Activated CD8-positive, alpha-beta memory T cell treated with anti-CD3 and anti-CD28 coated beads for 48 hours (primary cell): ENCODE measurements at places on chromosomes 12 and 14.

GRCh38 chr14:54481695-54482094 lies 7.1 kb downstream of the GMFB start:
- DNase-seq = no peak

DNA sequence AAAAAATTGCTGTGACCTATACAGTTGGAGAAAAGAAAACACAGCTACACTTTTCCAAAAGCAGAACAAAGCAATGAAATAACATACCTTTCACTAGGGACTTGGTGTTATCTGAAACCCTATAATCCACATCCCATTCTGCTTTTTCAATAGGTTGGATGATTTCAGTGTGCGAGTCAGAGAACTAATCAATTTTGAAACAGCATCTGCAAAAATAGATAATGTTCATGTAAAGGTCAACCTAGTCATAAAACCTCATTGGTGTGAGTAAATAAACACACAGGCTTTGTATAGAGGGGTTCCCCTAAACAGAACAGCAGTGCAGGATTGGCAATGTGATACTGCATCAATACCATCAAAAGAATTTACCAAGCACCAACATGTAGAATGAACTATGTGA lies 173.0 kb upstream of the G2E3 start:
- no peak for DNase-seq

- DNase-seq = no peak
These were observed 22.8 kb downstream of the CRACR2A start for GRCh38 chr12:3730111-3730510.

GRCh38 chr12:71639341-71639760 lies 24.3 kb downstream of the ZFC3H1 start:
- DNase-seq = no peak

DNA sequence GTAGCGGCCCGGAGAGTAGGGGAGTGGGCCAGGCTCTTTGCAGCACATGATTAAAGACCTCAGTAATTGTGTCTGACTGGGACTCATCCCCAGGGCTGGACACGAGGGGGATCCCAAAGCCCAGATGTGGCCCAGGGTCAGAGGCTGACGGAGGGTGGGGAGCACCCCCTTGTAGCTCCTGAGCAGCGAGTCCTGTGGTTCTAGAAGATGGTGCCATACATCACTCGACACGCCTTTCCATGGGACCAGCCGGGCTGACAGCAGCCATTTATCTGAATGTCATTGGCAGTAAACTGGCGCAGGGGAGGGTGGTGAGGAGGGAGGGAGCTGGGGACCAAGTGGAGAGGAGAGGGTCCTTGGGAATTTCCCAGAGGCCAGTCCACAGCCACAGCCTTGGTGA lies 65.1 kb upstream of the FAM222A start:
- DNase-seq = no peak

GRCh38 chr14:37262649-37263048 lies 64.9 kb downstream of the MIPOL1 start:
- no peak for DNase-seq

- no peak for DNase-seq
These were observed 6.0 kb downstream of the GAPDH start for GRCh38 chr12:6540181-6540877.

DNA sequence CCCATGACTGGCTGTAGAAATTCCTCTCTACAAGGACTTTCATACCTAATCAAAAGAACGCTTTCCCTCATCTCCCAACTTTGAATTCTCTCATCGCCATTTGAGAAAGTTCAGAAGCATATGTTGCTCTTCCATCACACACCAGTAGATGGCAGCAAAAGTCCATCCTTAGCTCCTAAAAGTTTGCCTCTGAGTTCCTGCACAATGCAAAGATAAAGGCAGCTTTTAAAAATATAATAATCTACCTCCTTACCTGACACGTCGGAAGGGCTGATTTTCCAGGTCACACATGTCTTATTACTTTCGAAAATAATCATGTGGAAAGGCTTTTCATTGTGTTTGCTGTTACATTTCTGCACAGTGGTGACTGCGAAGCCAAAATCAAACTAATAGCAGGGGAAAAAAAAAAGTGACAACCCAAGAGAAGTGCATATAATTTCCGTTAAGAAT lies 456.7 kb upstream of the SEL1L start:
- no peak for DNase-seq

GRCh38 chr12:124165695-124166094 lies 129.2 kb upstream of the RFLNA start:
- no peak for DNase-seq

DNA sequence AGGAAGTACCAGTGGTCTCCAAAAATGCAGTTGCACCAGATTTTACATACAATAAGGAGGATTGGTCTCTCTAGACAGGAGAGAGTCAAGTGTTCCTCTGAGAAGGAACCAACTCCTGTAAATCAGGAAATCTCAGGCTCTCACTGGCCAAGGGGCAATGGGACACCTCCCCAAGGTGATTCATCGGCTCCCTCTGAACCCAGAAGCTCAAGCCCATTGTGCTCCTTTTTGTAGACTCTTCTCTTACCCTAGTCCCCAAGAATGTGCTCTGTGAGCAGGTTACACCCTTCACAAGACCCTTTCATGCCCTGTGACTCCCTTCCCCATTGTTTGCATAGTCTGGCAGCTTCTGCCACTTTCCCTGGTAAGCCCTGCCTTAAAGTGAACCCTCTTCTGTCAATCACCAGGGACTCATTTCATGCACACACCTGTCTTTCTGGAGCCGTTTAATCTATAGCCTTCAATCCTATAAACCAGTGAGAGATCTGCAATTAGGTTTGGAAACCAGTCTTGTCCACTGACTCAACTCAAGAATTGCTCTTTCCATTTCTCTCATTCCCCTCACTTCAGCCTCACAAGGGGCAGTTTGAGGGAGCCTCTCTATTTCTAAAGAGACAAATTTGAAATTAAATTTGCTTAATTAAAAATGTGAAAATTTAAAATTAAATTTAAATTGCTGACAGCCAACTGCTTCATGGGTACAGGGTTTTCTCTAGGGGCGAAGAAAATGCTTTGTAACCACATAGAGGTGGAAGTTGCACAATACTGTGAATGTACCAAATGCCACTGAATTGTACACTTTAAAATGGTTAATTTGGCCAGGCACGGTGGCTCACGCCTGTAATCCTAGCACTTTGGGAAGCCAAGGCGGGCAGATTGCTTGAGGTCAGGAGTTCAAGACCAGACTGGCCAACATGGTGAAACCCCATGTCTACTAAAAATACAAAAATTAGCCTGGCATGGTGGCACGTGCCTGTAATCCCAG lies 38.3 kb upstream of the LTA4H start:
- DNase-seq = no peak

DNA sequence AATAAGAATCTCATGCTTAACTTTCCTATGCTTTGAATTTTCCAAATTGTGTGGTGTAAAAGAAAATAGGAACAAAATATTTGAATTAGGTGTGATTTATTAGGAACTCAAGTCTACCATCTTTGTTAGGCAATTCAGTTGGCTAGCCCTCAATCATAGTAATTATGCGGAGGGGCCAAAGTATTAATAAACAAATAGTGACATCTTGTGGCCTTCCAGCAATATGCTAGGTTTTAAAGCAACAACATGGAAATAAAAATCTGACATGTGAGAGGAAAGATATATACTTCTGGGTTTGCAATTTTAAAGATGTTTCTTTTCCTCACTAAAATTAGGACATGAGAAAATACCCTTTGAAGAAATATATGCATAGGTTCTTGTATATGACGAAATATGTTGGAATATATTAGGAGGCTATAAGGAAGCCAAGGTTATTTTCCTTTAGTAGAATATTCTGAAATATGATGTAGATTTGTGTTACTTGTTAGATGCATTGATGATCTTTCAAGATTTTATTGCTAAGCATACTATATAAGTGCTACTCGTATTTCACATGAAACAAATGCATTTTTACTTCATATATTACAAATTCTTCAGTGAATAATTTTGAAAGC lies 200.4 kb downstream of the PTPRO start:
- no peak for DNase-seq

DNA sequence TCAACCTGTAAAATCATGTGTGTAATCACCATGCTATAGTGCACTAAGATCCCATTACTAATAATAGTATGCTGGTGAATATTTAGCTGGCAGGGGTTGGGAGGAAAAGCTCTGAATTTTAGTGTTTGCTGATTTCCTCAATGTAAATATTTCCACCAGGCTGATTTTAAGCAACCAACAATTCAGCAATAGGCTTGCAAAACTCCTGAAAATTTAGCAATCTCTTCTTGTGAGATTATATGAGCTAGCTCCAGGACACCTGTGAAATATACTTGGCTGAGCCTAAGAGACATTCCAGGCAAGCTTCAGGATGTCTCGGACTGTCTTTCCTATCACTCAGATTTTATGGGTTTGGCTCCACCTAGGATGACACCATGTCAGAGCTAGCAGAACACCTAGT lies 106.9 kb upstream of the ANO4 start:
- DNase-seq = no peak

DNA sequence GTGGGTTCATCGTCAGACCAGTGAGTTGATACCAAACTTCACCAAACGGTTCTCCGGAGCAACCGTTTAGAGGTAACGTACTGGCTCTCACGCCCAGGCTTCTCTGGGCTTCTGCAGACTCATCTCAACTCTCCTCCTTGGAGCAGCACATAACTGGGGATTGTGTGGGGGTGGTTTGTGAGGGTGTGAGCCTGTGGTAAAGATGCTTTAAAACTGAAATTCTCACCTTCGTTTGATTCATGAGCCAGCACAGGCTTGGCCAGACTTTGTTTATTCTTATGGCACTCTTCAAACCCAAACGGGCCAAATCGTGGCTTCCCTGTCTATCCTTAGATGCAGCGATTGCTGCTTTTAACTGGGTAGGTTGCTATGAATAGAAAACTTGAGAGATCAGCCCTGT lies 121.3 kb downstream of the SAMD4A start:
- no peak for DNase-seq

GRCh38 chr14:95935228-95935822 lies 58.7 kb downstream of the TUNAR start:
- DNase-seq = no peak

GRCh38 chr12:9960590-9960989 lies 10.6 kb upstream of the CLEC12A start:
- DNase-seq = no peak

- no peak for DNase-seq
These were observed 98.7 kb upstream of the ATF1 start for GRCh38 chr12:50665170-50665569.

DNA sequence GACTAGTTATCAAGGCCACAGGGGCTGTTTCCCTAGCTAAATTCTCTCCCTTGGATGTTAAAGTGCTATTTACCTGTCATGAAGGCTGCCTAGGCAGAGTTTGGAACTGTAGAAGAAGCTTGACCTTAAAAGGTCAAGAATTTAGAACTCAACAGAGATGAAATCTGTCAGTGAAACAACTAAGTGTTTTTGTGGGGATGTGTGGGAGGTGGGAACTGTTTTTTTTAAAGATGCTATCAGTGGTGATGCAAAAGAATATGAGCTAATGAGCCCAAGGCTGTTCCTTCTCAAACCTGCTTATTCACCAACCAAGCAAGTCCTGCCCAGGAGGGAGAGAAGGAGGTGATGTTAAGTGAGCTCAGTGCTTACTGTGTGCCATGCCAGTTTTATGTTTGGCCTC lies 40.8 kb upstream of the POC1B start:
- DNase-seq = no peak

DNA sequence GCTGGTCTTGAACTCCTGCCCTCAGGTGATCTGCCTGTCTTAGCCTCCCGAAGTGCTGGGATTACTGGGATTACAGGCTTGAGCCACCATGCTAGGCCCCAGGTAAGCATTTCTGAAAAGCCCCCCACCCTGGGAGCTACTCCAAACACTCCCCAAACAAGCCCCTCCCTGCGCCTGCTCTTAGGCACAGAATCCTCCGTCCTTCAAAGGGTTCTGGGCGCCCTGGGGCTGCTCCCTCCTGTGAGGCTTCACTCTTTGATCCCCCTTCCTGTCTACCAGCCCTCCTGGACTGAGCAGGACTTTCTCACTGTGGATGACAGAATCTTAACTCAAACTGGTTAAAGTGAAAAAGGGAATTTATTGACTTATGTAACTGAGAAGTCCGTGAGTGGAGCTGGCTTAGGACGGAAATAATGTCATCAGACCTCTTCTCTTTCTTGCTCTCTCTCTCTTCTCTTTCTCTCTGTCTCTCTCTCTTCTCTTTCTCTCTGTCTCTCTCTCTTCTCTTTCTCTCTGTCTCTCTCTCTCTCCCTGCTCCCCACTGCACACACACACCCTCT lies 66.9 kb upstream of the CLMN start:
- no peak for DNase-seq

- no peak for DNase-seq
These were observed 95.9 kb downstream of the PHLDA1 start for GRCh38 chr12:75935539-75936242.

GRCh38 chr12:80869264-80869663 lies 68.5 kb downstream of the LIN7A start:
- no peak for DNase-seq

DNA sequence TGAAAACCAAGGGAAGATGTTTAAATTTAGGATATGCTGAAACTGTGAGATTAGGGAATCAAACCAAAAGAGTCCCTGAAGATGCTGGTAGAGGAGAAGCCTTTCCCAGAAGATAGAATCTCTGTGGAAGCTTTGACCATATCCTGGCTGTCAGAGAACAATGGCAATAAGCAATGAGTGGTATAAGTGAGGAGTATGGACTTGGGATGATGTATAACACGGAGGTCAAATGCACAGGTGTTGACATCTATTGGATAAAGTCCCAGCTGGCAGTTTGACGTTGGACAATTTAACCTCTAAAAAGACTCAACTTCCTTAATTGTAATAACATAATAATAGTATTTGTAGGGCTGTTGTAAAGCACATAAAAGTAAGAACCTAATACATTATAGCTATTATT lies 30.1 kb upstream of the CLEC14A start:
- no peak for DNase-seq

- no peak for DNase-seq
These were observed 44.4 kb downstream of the ANO2 start for GRCh38 chr12:5900533-5901205.

- no peak for DNase-seq
These were observed 141.9 kb upstream of the PRKD1 start for GRCh38 chr14:30069536-30069935.

GRCh38 chr12:22677781-22678574 lies 53.0 kb downstream of the ETNK1 start:
- no peak for DNase-seq

GRCh38 chr12:54045868-54046521 lies 7.6 kb upstream of the HOXC4 start:
- no peak for DNase-seq

- no peak for DNase-seq
These were observed 92.5 kb downstream of the VCPKMT start for GRCh38 chr14:50023671-50024490.

GRCh38 chr14:59964251-59965007 lies 44.5 kb downstream of the LRRC9 start:
- no peak for DNase-seq

DNA sequence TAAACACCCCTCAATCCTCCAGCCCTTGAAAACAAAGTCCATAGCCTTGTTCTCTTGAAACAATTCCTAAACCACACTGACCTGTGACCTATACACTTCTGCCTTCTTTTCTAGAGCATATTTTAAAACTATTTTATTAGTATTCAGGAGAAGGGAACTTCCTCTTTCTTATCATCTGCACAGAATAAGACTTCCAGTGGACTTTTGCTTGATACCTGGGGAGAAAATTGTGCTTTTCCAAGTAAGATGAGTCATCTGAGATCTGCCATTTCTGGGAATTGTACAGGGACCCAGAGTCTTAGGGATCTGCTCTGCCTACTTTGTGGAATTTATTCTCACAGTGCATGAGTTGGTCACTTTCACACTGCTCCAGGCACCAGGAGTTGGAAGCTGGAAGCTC lies 10.5 kb upstream of the WNT5B start:
- no peak for DNase-seq
